Activated CD4-positive, alpha-beta memory T cell treated with anti-CD3 and anti-CD28 coated beads, Interleukin-2, amount 10 ng/mL, durations not matched to agents 7 days and 5 days (primary cell): ENCODE measurements at places on chromosomes 5 and 9.

- no peak for DNase-seq
Measured at GRCh38 chr5:35369965-35370790, 139.9 kb upstream of the PRLR start.

DNA sequence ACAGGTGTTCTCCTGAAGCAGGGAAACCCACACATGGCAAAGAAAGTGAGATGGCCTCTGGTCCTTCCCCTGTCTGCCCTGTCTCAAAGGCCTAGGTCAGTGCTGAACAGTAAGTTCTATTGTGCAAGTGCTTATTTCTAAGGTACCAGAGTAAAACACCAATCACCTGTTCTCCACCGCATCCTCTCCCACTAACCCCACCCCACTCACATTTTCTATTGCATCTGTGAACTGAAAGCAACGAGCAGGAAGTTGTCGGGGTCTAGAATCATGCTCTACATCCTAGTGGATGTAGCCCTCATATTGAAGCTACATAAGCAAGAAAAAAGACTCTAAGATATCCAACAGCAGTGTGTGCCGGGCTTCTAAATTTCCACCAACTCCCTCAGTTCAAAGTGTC lies 265.9 kb downstream of the ENC1 start:
- no peak for DNase-seq

- DNase-seq: no peak
Measured at GRCh38 chr5:173020643-173021042, 35.5 kb upstream of the CREBRF start.

GRCh38 chr9:126095546-126096190 lies 231.0 kb upstream of the MVB12B start:
- DNase-seq: no peak
